Cerebellar nuclear complex (tissue), 1 donor: ENCODE measurements at places on chromosomes 2 and 18.

DNA sequence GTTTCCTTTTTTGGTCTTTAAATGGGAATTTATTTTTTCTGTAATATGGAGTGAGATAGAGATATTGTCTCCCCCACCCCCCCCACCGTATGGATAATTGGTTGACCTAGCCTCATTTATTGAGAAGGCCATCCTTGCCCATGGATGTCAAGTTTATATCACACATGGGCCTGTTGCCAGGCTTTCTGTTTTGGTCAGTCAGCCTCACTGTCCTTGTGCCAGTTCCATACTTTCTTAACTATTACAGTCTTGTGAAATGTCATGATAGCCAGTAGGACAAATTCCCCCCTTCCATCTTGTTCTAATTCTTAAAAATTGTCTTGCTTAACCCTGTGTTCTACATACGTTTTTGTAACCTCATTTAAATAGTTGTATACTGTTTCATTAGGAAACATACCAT is 12.5 kb downstream of the BABAM2 start:
- no peak for DNase-seq

GRCh38 chr2:178380763-178381162 is 70.2 kb downstream of the PRKRA start:
- no peak for DNase-seq

GRCh38 chr18:69956665-69957620 is 9.3 kb upstream of the CD226 start:
- no peak for DNase-seq

- no peak for DNase-seq
Measured at GRCh38 chr2:19178175-19178574, 180.2 kb downstream of the OSR1 start.

- no peak for DNase-seq
Measured at GRCh38 chr18:26127786-26128185, 5.9 kb upstream of the PSMA8 start.

GRCh38 chr2:9985531-9986328 is 34.2 kb downstream of the GRHL1 start:
- no peak for DNase-seq

DNA sequence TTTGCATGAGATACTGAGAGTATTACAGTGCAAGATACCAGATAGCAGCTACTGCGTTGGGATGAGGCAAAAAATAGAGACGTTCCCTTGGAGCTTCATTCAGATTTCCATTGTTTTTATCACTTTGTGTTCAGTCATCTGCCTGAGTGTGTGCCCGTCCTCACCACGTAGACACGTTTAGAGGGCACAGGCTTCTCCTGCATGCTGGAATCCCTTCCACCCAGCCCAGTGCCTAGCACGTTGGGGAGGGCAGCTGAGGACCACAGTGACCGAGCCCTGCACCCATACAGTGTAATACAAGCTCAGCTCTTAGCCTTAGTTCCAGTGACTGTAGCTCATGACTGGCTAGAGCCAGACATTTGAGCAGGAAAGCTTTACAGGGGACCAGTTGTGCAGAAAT is 134.7 kb downstream of the GBX2 start:
- no peak for DNase-seq

DNA sequence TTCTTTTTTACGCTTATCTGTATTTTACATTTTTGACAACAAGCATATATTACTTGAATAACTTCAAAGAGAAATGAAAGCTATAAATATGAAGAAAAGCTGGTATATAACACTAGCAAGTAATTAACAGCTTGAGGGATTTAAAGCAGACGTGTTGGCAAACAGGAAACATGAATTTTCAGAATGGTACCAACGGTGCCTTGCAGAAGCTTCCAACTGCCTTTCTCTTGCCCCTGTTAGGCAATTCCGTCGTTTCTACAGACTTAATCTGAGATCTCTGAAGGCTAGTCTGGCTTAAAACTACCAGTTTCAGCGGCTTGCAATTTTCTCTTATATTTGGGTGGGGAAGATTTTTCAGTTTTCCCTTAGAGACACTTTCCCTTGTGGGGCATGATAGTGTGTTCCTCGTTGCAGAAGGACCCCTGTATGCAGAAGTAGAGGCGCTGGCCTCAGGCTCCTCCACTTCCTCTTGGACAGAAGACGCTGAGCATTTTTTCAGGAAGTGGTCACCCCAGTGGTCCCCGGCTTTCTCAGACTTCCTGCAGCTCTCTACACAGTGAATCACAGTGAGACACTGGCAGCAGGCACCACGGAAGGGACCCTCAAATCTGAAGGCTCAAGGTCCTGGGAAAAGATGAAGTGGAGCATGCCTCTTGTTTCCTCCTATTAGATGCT is 56.2 kb upstream of the SLC16A14 start:
- no peak for DNase-seq

DNA sequence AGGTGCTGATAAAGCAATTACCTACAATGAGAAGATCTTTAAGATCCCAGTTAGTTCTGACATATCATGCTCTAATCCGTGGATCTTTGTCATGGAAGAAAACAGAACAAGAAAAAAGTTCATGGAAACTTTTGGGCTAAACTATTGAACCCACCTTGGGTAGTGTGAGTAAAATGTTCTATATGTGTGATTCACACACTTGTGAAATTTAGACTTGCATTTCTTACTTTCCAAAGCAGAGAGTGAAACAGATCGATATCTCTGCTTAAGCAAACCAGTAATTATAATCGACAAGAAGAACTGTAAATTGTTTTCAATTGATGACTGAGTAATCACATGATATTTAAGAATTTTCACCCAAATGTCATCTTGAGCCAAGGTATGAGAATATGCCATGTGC is 214.2 kb downstream of the HRH4 start:
- DNase-seq = no peak

- DNase-seq = no peak
Measured at GRCh38 chr2:75560768-75561565, at the start of gene EVA1A. Gene EVA1A, minus strand, starts transcription at chr2:75560939. Its CDS starts 42,799 bp downstream, at chr2:75518140.

- peak; percentile 33 for DNase-seq
Measured at GRCh38 chr18:55421615-55422419, 166.2 kb downstream of the TCF4 start.

DNA sequence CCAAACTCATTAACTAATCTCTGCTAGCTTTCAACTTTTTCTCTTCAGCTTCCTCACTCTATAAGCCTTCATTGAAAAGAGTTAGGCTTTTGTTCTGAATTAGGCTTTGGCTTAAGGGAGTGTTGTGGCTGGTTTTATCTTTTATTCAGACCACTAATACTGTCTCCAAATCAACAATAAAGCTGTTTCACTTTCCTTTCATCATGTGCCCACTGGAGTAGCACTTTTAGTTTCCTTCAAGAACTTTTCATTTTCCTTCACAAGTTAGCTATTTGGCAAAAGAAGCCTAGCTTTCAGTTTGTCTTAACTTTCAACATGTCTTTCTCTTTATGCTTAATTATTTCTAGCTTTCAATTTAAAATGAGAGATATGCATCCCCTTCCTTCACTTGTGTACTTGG is 271.7 kb upstream of the FSIP2 start:
- DNase-seq = no peak

DNA sequence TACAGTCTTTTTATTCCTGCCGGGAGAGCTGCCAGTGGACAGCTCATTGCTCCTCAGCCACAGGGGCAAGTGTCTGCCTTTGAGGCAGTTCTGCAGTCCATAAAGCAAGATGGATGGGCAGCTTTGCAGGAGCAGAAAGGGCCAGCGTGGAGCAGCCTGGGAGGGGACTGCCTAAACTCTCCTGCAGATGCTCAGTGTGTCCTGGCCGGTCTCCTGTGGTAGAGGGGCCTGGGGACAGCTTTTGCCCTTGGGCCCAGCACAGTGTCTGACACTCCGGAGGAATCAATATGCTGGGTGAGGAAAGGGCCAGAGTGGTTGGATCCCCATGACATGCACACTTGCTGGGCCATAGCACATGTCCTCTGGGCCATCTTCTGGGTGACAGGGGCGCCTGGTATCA is 65.7 kb upstream of the DAPL1 start:
- DNase-seq = no peak
